ENCODE measurements at places on chromosomes 2 and 18. TPM values are rescaled to one million over a fixed set of nuclear protein-coding genes. Genes with fewer than 3 reads are reported as not detected.

GRCh38 chr2:201433394-201433995 lies 17.8 kb downstream of the TRAK2 start:
- no peak overlapping the region for H3K27ac ChIP-seq
- H3K27me3 ChIP-seq: peaks cover 5% of the 10 kb centered on the region
- peaks cover 22% of the 10 kb centered on the region for H3K36me3 ChIP-seq
- no peak for DNase-seq

The TXNL1 gene
- total RNA-seq: 74.0 TPM

The STARD6 gene
- total RNA-seq: 0.54 TPM

DNA sequence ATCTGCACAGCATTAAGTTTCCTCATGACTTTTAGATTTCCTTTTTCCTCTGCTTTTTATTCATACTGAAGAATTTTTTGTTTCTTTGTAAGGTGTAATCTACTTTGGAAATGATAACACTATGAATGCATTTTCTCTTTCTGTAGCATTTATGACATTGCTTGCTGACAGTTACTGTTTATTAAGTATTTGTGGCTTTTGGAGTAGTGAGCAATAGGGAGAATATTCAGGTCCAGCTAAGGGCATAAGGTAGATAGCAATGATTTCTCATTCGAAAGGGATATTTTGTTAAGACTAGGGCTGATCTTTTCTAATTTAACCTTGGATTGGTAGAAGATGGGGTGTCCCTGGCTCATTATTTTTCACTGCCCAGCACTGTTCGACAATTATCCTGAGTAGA lies 80.3 kb downstream of the XRCC5 start:
- H3K36me3 ChIP-seq: peaks cover 17% of the 10 kb centered on the region
- H3K27ac ChIP-seq: peak overlapping the region; percentile 45
- no peak overlapping the region for H3K4me3 ChIP-seq
- H3K4me1 ChIP-seq: peaks cover 44% of the 10 kb centered on the region

The ZBTB7C gene
- 0.67 TPM for total RNA-seq

The TXNDC2 gene
- not detected for total RNA-seq

The OTOS gene
- total RNA-seq: not detected

- peak; percentile 43 for DNase-seq
- H3K27me3 ChIP-seq: peaks cover 3% of the 10 kb centered on the region
- H3K4me1 ChIP-seq: peaks cover 42% of the 10 kb centered on the region
- peak overlapping the region; percentile 79 for H3K27ac ChIP-seq
These were observed 40.1 kb downstream of the ARHGAP25 start for GRCh38 chr2:68774569-68775271.

- DNase-seq: no peak
- no peak overlapping the region for H3K4me3 ChIP-seq
- peaks cover 9% of the 10 kb centered on the region for H3K27me3 ChIP-seq
- no peaks in the 10 kb centered on the region for H3K36me3 ChIP-seq
These were observed 41.2 kb downstream of the RPL37A start for GRCh38 chr2:216539791-216540241.

GRCh38 chr18:77365667-77366066 lies 116.0 kb downstream of the GALR1 start:
- no peak overlapping the region for H3K4me3 ChIP-seq
- no peaks in the 10 kb centered on the region for H3K4me1 ChIP-seq
- peaks cover 4% of the 10 kb centered on the region for H3K36me3 ChIP-seq
- peaks cover 3% of the 10 kb centered on the region for H3K27me3 ChIP-seq
- H3K27ac ChIP-seq: no peak overlapping the region

- no peaks in the 10 kb centered on the region for H3K4me1 ChIP-seq
- no peak overlapping the region for H3K27ac ChIP-seq
- DNase-seq: no peak
- H3K36me3 ChIP-seq: peaks cover 9% of the 10 kb centered on the region
- no peak overlapping the region for H3K4me3 ChIP-seq
These were observed 10.4 kb upstream of the CASP8 start for GRCh38 chr2:201249889-201250288.

DNA sequence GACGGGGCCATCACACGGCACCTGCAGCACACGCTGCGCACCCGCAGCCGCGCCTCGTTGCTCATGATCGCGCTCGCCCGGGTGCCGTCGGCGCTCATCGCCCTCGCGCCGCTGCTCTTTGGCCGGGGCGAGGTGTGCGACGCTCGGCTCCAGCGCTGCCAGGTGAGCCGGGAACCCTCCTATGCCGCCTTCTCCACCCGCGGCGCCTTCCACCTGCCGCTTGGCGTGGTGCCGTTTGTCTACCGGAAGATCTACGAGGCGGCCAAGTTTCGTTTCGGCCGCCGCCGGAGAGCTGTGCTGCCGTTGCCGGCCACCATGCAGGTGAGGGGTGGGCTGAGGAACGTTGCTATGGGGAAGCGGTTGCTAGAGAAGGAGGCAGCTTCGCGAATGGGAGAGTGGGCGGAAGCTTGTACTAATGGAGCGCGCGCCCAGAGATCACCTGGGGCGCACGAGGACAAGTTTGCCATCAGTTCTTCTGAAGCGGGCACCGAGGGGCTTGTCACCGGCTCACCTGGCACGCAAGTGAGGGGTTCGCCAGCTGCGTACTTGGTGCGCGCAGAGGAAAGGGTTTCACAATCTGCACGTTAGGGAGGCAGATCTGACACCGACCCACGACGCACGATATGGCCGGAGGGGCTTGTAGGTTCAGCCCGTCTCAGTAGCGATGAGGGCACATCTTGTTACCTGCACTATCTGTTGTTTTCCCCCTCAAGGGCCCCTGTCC lies 45.6 kb downstream of the DDX18 start:
- no peak overlapping the region for H3K27ac ChIP-seq
- H3K36me3 ChIP-seq: peaks cover 4% of the 10 kb centered on the region
- no peak for DNase-seq
- no peak overlapping the region for H3K4me3 ChIP-seq
- peaks cover 3% of the 10 kb centered on the region for H3K27me3 ChIP-seq

DNA sequence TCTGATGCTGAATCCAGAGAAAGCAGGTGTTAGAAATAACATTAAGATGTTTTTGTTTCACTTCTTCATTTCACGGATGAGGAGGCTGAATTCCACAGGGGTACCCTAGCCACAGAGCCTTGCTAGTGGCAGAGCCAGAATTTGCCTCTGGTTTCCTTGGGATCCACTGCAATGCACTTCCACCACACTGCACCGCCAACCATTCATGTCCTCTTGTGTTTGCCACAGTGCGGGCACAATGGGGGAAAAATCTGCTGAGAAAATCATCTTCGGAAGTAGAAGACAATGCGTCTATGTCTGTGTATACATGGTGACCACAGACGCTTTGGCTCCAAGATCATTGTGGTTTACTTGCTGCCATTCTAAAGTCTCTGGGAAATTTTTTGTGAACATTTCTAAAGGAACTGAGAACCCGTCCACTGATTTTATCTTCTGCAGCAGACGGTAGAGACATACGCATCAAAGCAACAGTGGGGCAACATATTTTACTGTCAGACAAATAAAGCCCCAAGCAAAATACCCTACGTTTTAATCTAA lies 14.9 kb downstream of the ICOS start:
- no peaks in the 10 kb centered on the region for H3K27me3 ChIP-seq
- H3K4me3 ChIP-seq: no peak overlapping the region
- no peaks in the 10 kb centered on the region for H3K36me3 ChIP-seq
- peaks cover 2% of the 10 kb centered on the region for H3K4me1 ChIP-seq
- DNase-seq: no peak

The TRAF3IP1 gene
- total RNA-seq: 17.1 TPM

- DNase-seq: peak; percentile 54
- no peaks in the 10 kb centered on the region for H3K36me3 ChIP-seq
- H3K4me3 ChIP-seq: no peak overlapping the region
- no peaks in the 10 kb centered on the region for H3K27me3 ChIP-seq
- no peak overlapping the region for H3K27ac ChIP-seq
These were observed 393.8 kb upstream of the LYPD1 start for GRCh38 chr2:133063775-133064174.

DNA sequence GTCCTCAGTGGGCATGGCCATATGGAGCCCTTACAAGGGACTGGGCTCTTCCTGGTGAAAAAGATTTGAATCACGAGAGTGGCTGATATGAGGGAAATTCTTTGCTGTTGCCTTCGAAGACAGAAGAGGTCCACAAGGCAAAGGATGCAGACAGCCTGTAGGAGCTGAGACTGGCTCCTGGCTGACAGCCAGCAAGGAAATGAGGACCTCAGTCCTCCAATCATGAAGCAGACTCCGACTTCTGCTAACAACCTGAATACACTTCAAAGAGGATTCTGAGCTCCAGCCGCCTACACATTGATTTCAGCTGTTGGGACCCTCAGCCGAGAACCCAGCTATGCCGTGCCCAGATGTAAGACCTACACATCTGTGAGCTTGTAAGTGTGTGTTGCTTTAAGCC lies 3.0 kb upstream of the ST8SIA5 start:
- no peak overlapping the region for H3K27ac ChIP-seq
- H3K4me1 ChIP-seq: peaks cover 5% of the 10 kb centered on the region
- peaks cover 14% of the 10 kb centered on the region for H3K27me3 ChIP-seq
- H3K4me3 ChIP-seq: no peak overlapping the region
- no peaks in the 10 kb centered on the region for H3K36me3 ChIP-seq

DNA sequence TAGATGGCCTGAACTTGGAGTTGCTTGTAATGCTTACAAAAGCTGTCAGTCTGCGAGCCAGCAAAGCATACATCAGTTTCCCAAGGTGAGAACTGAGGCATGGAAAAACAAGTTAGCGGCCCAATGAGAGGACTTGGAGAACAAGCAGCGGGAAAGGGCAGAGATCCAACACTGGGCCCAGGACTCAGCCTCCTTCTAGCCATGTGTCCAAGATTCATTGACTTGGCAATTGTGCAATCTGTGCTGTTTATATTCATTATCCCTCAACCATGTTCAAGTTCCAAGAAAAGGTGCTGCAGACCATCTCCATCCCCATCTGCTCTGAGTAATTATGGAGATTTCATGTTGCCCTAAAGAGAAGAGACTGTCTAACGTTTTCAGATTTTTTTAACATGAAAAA lies 187.4 kb downstream of the ALK start:
- no peak overlapping the region for H3K27ac ChIP-seq
- H3K27me3 ChIP-seq: no peaks in the 10 kb centered on the region
- H3K36me3 ChIP-seq: no peaks in the 10 kb centered on the region
- no peak for DNase-seq

- no peaks in the 10 kb centered on the region for H3K36me3 ChIP-seq
- peaks cover 11% of the 10 kb centered on the region for H3K4me1 ChIP-seq
- no peak overlapping the region for H3K27ac ChIP-seq
- DNase-seq: no peak
- no peaks in the 10 kb centered on the region for H3K27me3 ChIP-seq
- H3K4me3 ChIP-seq: no peak overlapping the region
These were observed 131.0 kb downstream of the ATL2 start for GRCh38 chr2:38246105-38246504.

The RTP5 gene
- total RNA-seq: not detected

The ITPRID2 gene
- 76.6 TPM for total RNA-seq

The CYTIP gene
- total RNA-seq: not detected

The DCDC2C gene
- total RNA-seq: not detected

GRCh38 chr2:138689705-138690104 lies 90.5 kb downstream of the NXPH2 start:
- no peaks in the 10 kb centered on the region for H3K36me3 ChIP-seq
- H3K27me3 ChIP-seq: no peaks in the 10 kb centered on the region
- H3K4me1 ChIP-seq: peaks cover 8% of the 10 kb centered on the region
- H3K27ac ChIP-seq: no peak overlapping the region
- H3K4me3 ChIP-seq: no peak overlapping the region

The SLC5A7 gene
- not detected for total RNA-seq

The C2orf80 gene
- total RNA-seq: not detected

DNA sequence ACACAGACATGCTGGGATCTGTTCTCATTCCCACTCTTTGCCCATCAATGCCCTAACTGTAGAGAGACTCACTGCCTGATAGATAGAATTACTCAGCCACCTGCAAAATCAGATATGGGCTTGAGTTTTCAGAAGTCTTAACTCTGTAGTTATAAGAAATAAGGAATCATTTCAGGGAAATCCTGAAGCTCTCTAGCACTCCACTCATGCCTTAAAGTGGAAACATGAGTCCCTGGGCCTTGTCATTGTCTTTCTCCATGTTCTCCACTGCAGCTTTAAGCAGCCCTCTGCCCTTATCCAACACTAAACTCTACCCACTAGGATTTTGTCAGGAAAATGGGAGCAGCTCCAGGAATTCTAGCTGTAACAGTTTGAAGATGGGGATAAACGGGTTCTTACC lies 192.5 kb downstream of the SNTG2 start:
- H3K4me3 ChIP-seq: no peak overlapping the region
- H3K27ac ChIP-seq: no peak overlapping the region
- no peaks in the 10 kb centered on the region for H3K27me3 ChIP-seq
- peaks cover 5% of the 10 kb centered on the region for H3K36me3 ChIP-seq
- H3K4me1 ChIP-seq: peaks cover 2% of the 10 kb centered on the region

The OSR1 gene
- 0.26 TPM for total RNA-seq

DNA sequence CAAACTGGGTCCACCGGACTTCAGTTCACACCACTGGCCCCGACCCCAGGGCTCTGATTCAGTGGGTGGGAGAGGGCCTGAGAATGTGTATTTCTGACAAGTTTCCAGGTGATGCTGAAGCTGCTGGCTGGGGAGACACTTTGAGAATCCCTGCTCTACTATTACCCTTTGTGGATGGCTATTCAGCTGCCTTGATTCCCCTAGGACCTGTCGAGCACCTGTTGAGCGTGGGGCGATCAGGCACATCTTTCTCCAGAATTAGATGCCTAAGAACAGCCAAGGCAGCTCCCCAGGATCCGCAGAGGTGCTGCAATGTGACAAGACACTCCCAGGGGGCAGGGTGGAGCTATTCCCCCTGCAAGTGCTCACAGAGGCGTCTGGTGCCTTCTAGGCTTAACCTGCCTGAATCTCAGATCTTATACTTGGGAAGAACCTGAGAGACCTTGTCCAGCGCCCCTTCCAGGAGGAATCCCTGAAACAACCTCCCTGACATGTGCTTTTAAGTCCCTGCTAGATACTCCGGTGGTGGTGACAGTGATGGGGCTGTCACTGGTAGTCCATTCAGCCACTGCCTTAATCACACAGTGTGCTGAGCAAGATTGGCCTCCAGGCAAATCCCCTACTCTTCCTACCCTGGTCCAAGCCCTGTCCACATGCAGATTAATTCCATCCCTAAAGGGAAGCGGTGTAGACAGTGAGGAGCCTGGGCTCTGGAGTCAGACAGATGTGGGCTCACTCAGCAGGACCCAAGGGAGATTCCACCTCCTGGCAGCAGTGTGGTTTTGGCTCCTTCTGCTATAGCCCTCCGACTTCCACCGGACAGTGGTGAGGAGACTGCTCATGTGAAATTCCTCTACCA lies 43.4 kb upstream of the OTOF start:
- H3K36me3 ChIP-seq: no peaks in the 10 kb centered on the region
- no peak overlapping the region for H3K4me3 ChIP-seq
- no peaks in the 10 kb centered on the region for H3K27me3 ChIP-seq
- no peak overlapping the region for H3K27ac ChIP-seq
- H3K4me1 ChIP-seq: peaks cover 38% of the 10 kb centered on the region

- peaks cover 3% of the 10 kb centered on the region for H3K27me3 ChIP-seq
- DNase-seq: no peak
- no peaks in the 10 kb centered on the region for H3K36me3 ChIP-seq
These were observed 433.7 kb downstream of the FIGN start for GRCh38 chr2:163302141-163302540.

The CIDEA gene
- 0.97 TPM for total RNA-seq

All from endothelial cell (in vitro differentiated cells).